ENCODE measurements at places on chromosomes 7 and 10. TPM values are rescaled to one million over a fixed set of nuclear protein-coding genes. Genes with fewer than 3 reads are reported as not detected.

GRCh38 chr10:60542657-60543056, 153.0 kb upstream of the ANK3 start:
- H3K27ac ChIP-seq = no peak overlapping the region
- H3K36me3 ChIP-seq = no peaks in the 10 kb centered on the region
- H3K4me3 ChIP-seq = no peak overlapping the region
- DNase-seq = no peak

DNA sequence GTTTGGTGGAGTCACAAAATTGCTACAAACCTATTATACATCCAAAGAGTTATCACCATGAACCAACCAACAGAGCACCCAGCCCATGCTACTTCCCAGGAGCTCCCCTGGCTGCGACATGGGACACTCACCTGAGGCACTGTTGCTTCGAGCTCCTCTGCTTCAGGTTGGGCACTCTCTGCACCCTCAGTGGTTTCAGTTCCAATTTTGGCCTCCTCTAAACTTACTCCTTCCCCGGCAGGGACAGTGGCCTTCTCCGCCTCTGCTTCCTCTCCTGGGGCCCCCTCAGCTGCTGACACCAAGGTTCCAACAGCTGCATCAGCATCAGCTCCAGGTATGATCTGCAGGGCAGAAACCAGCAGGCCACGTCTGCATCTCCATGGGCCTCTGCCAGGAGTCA, 120.4 kb upstream of the TARP start:
- no peaks in the 10 kb centered on the region for H3K27me3 ChIP-seq
- no peaks in the 10 kb centered on the region for H3K36me3 ChIP-seq
- no peak overlapping the region for H3K27ac ChIP-seq
- H3K4me1 ChIP-seq = no peaks in the 10 kb centered on the region

The ALDH18A1 gene
- 4.7 TPM for total RNA-seq

- H3K4me1 ChIP-seq = no peaks in the 10 kb centered on the region
- no peak for DNase-seq
- no peaks in the 10 kb centered on the region for H3K27me3 ChIP-seq
- no peak overlapping the region for H3K4me3 ChIP-seq
- no peak overlapping the region for H3K27ac ChIP-seq
- H3K36me3 ChIP-seq = no peaks in the 10 kb centered on the region
These were observed 83.1 kb upstream of the IGFBP3 start for GRCh38 chr7:46003896-46004875.

The HOXA7 gene
- total RNA-seq = 8.4 TPM

- H3K27ac ChIP-seq = no peak overlapping the region
These were observed 4.6 kb downstream of the PSD start for GRCh38 chr10:102413806-102414561.

DNA sequence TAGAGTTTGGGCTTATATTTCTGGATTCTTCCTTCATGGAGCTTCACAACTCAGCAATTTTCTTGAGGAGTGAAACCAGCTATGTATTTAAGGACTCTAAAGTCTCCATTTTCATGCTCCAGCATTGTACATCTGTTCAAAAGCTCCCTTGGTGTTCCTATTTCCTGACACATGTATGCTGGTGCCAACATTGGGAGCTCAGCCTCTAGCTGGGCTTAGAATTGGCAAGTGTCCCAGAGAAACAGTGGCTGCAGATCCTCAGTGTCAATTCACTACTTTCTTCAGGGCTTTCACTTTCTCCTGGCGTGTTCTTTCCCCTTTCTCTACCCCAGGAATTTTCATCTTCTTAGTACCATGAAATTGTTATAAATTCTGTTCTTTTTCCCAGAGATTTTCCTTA, 103.1 kb downstream of the ZNF467 start:
- no peaks in the 10 kb centered on the region for H3K36me3 ChIP-seq
- H3K4me3 ChIP-seq = no peak overlapping the region
- H3K27ac ChIP-seq = no peak overlapping the region
- no peaks in the 10 kb centered on the region for H3K4me1 ChIP-seq
- no peaks in the 10 kb centered on the region for H3K27me3 ChIP-seq

The METTL27 gene
- 2.8 TPM for total RNA-seq

The ABCC2 gene
- total RNA-seq = 1.0 TPM

Measured in uterus (tissue), 4 donors.